Cardiac muscle cell (in vitro differentiated cells and primary cell): ENCODE measurements at places on chromosomes 2 and 18. TPM values are rescaled to one million over a fixed set of nuclear protein-coding genes. Genes with fewer than 3 reads are reported as not detected.
A peak's percentile ranks its signal among the peaks of the same experiment; 100 is the strongest.

DNA sequence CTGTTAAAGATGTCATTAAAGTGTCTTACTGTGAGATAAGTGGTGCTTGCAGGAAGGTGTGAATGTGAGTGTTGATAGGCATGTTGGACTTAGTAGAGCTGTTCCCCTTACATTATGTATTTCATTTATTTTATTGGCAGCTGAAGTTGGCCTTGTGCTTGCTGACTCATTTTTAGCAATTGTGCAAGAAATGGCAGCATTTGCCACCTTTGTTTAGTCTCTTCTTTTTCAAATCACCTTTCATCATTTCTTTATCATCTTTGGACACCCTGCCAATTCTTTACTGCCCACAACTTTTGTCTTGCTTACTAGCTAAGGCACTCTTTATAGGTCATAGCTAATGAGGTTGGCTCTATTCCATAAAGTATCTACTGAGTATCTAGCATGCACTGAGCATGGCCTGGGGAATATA, 130.3 kb upstream of the LYPD6 start:
- H3K4me3 ChIP-seq: no peak overlapping the region
- DNase-seq: peak; percentile 59
- H3K4me1 ChIP-seq: peaks cover 34% of the 10 kb centered on the region
- no peaks in the 10 kb centered on the region for H3K36me3 ChIP-seq
- no peaks in the 10 kb centered on the region for H3K27me3 ChIP-seq

Gene HOXD9
- total RNA-seq: not detected in 2 replicates

Gene ALPI
- total RNA-seq: not detected in 2 replicates

Gene TUBA4B
- not detected in 2 replicates for total RNA-seq

DNA sequence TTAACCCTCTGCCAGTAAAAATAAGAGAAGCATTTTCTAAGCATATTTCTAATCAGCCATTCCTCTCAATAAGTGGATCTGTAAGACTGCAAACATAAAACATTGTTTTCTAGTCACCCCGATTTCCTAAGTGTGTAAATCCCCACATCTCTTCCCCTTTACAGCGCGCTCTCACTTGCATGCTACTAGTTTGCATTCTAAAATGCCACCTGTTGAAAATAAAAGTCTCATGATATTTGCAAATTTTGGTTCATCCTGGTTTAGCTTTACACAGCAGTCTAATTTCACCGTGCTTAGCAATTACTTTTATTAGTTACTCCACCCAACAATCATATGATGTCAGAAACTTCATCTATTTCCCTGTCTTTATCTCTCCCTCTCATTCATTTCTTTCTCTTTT, 1230.7 kb upstream of the ZEB2 start:
- H3K4me1 ChIP-seq: peaks cover 34% of the 10 kb centered on the region
- no peaks in the 10 kb centered on the region for H3K36me3 ChIP-seq
- no peaks in the 10 kb centered on the region for H3K27me3 ChIP-seq
